ENCODE measurements at places on chromosomes 3 and 15.

GRCh38 chr3:42439261-42440115 is 29.1 kb upstream of the LYZL4 start:
- DNase-seq: no peak

DNA sequence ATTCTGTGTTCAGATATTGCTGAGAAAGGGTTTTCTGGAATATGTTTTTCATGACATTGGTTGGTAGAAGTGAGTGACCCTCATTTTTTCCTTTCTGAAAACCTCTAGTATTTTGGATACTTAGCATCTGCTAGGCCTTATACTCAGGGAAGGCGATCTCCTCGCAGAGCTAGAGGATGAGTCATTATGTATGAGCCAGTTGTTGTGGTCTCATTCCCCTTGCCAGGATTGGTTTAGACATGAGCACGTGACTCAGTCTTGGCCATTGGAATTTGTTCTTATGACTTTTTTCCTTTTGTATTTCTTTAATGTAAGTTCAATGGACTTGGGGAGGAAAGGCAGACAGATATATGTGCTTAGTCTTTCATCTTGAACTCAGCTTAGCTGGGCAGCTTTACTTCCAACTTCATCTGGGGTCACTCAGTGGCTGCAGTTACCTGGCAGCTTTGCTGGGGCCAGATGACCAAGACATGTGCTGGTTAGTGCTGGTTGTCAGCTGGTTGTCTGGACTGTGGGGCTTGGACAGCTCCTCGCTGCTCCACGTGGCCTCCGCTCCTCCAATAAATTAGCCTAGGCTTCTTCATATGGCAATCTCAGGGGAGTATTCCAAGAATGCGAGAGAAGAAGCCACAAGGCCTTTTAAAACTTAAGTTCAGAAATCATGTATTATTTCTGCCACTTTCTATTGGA is 207.5 kb downstream of the IL20RB start:
- peak; percentile 12 for DNase-seq

DNA sequence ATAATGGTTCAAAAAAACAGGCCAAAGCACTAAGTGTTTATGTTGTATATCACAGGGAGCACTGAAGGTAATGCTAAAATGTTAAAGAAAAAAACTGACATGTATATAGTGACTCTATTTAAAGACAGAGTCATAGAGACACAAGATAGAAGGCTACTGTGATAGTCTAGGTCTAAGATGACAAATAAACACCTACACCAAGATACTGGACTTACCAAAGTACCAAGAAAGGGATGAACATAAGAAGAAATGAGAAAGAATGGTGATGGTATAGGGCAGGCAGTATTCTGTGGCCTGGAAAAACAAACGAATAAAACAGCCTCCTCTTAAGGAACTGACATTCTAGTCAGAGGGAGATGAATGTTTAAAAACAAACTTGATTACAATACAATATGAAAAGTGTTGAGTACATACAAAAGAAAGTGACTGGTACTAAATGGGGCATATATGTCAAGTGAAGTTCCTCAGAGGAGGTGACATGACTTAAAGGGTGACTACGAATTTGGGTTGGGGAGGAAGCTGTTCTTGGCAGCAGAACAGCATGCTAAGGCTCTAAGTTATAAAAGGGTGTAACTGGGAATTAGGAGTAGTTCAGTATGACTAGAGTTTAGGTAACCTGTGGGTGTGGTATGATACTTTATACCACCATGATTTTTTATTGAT is 5.9 kb downstream of the ABHD10 start:
- no peak for DNase-seq

DNA sequence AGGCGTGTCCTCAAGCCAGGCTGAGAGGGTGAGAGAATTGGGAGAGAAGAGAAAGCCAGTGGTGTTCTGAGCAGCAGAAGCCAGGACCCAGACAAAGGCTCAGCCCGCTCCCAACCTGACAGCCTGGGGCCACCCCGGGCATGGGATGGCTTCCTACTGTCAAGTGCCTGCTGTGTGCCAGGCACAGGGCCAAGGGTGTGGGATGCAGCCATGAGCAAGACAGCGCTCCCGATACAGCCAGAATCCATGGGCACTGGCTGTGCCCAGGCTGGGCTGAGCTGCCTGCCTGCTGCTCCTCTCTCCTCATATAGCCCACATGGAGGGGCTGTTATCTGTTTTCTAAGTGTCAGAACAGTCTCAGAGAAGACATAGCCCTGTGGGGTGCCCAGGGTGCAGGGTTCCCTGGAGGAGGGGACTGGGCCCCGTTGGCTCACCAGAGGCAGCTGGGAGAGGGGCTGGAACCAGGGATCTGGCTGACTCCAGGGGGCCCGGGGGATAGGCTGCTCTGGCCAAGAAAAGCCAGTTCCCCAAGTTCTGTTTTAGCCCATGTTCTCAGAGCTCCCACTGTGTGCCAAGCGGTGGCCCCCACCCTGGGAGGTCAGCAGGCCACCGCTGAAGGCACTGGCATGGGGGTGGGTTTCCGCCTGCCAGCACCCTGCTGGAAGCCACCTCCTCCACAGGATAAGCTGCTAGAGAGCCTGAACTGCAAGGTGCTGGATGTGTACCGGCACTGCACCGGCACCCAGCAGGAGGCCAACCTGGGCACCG is 39.0 kb downstream of the CFAP100 start:
- no peak for DNase-seq

GRCh38 chr3:69563981-69564380 is 175.3 kb upstream of the MITF start:
- no peak for DNase-seq

GRCh38 chr15:57319919-57320560 is 56.3 kb upstream of the CGNL1 start:
- DNase-seq: no peak

DNA sequence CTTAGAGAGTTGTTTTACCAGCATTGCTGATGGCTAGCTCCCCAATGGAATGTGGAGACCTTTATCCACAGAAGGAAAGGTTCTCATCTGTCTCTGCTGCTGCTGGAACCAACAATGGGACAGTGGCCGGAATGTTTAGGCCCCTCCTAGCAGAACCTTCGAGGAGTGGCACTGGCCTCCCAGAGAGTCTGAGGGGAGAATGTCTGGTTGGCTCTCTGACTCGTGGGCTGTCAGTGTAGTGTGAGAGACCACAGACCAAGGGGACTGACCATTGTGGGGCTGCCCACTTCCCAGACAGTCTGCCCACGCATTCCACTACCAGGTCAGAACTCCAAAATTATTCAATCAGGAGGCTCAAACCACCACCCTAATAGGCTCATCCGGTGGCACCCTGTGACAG is 5.1 kb downstream of the RASL12 start:
- DNase-seq: no peak

DNA sequence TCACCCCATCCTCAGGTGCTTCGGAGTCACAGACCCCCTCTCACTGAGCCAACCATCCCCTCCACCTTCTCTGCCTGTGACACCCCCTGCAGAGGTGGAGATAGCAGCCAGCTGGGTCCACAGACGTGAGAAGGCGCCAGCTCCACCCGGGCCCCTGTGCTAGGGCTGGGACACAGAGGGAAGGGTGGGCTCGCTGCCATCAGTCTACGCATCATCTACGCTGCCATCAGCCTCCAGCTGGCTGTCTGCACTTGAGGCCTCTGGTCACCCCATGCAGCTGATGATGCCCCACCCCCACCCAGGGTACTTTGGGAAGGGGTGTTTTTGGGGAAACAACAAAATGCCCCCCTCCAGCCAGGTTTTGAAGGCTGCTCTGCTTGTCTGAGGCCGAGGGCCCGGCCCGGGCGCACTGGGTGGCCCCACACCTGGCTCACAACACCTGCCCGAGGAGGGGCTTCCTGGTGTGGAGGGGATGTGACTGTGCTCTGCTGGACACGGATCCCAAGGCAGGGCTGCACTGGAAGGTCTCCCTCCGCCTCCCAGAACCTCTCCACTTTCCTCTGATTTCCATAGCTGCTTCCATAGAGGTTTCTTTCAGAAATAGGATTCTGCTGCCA is 163.4 kb upstream of the IQSEC1 start:
- DNase-seq: no peak

GRCh38 chr3:125643172-125643571 is 47.9 kb upstream of the OSBPL11 start:
- peak; percentile 3 for DNase-seq

GRCh38 chr15:60763688-60764087 is 284.7 kb upstream of the ICE2 start:
- DNase-seq: no peak

- DNase-seq: peak; percentile 53
Measured at GRCh38 chr15:101652786-101653430, 727 bp upstream of the TM2D3 start.

DNA sequence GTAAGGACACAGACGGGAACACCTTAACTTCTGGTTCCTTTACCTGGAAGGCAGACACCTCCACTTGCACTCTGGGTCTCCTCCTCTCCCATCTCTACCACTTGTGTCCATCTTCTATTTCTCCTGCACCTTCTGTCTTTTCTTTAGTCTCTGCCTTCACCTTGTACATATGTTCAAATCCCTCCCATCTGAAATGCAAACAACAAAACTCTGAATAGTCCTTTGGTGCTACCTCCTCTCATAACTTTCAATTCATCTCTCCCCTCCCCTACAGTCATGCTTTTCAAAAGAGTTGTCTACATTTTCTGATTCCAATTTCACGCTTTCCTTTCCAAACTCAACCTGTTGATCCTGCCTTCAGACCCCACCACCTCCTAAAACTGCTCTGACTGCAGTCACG is 5.3 kb upstream of the CRABP1 start:
- no peak for DNase-seq

DNA sequence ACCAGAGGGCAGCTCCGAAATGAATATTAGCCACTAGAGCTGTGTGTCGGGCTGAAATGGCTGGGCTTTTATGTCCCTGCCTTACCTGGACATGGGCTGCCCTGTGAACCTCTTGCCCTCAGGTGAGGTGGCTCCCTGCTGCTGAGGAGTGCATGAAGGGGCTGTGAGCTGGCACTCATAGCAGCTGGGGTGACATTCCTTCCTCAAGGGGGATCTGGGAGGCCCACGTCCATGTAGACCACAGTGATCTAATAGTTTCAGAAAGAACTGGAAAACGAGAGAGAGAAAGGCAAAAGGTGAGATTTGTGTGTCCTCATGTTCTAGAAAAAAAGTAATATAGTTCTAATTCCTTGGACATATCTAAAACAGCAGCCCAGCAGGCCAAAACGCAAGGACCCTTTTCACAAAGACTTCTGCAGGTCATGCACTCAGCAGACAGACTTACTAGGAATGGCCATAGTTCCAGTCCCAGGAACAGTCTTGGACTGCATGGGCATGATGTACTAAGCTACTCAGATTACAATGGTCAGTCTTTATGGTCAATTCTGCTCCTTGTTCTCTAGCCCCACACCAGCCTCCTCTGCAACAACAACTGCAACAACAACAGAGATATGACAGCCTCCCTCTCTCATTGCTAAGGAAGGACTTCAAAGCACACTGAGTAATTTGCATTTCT is 10.8 kb upstream of the SLC24A5 start:
- DNase-seq: no peak

Data from amniotic epithelial cell (primary cell).